Stimulated activated CD4-positive, alpha-beta T cell treated with anti-CD3 and anti-CD28 coated beads, TNF-alpha, amount 100 ng/mL, for 4 hours (primary cell): ENCODE measurements at places on chromosomes 13 and 19.

DNA sequence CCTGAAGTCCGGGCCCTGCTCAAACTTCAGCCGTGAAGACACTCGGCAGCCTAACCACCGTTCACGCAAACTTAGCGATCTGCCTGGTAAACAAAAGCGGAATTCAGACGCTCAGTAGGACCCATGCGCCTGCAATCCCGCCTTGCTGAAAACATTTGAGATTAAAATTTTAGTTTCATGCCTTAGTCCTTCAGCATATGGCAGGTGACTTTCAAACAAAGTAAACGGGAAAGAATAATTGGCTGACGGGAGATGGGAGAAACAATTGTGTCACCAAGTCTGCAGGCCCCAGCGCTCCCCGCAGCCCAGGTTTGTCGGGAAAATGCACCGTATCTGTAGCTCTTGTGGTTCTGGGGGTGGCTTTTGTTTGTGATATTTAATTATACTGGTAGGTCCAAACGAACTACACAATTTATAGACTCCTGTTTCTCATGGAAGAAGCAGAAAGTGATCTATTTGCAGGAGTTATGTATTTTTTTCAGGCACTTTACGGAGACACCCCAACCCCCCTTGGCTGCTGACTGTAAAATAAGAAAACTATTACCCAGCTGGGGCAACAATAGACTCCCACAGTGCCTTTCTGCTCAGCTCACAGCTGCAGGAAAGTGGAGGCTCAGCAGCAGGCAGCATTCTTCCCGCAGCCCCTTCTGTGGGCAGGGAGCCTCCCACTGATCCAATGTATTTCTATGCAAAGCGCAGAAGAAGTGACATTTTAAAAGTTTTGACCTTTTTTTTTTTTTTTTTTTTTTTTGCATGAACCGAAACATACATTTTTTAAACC is 94.8 kb downstream of the SOX1 start:
- DNase-seq: no peak

- DNase-seq: peak; percentile 64
Measured at GRCh38 chr19:862581-863314, 3.3 kb downstream of the CFD start.

- no peak for DNase-seq
Measured at GRCh38 chr13:42804244-42804874, 23.0 kb downstream of the FAM216B start.

GRCh38 chr13:68897331-68897928 is 1210.2 kb upstream of the ATXN8OS start:
- DNase-seq: no peak

GRCh38 chr19:9009935-9010651 is at the start of gene MUC16:
TSS of gene MUC16 (minus strand) at chr19:9010409.
- DNase-seq: no peak

DNA sequence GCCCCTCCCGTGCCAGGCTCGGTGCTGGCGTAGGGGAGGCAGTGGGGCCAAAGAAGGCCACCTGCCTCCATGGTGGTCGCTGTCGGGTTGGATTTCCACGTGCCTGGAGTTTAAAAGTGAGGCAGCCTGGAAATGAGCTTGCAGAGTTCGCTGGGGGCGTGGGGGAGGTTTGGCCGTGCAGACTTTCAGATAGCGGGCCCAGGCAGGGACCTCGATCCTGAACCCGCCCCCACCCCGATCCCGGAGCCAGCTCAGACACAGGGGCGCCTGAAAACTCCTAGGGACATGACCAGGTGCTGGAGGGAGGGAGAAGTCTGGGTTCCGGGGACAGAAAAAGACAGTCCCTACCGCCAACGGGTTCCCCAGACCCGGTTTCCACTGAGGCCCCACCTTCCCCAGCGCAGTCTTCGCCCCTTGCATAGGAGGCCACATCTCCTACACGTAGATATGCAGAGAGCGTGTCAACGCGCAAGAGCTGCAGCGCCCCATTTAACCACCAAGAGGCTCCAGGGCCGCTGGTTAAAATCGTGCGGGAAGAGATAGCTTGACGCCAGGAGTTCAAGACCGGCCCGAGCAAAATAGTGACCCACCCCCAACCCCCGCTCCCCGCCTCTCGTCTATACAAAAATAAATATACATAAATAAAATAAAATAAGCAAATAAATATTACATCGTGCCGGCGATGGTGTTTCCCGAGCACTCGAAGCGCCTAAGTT is 8.5 kb downstream of the CCDC8 start:
- no peak for DNase-seq

GRCh38 chr13:37435881-37436280 is 162.7 kb downstream of the POSTN start:
- DNase-seq: no peak

DNA sequence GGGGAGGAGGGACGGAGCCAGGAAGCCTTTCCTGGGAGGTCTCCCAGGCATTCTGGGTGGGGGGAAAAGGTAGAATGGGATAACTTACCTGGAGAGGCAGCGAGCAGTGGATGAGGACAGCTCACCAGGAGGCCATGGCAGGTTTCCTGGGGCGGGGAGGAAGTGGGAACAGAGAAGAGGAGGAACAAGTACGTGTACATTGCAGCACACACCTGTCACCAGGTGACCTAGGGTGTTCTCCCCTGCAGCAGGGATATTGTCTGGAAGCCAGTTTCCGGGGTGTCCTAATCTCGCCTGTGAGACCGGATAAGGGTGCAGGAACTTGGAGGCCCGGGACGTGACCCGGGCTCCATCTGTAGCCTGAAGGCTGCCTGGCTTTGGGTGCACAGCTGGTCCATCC is at the start of gene FUT3:
FUT3 (minus strand) TSS at position 148 of the 400 bp plus-strand sequence.
- no peak for DNase-seq

DNA sequence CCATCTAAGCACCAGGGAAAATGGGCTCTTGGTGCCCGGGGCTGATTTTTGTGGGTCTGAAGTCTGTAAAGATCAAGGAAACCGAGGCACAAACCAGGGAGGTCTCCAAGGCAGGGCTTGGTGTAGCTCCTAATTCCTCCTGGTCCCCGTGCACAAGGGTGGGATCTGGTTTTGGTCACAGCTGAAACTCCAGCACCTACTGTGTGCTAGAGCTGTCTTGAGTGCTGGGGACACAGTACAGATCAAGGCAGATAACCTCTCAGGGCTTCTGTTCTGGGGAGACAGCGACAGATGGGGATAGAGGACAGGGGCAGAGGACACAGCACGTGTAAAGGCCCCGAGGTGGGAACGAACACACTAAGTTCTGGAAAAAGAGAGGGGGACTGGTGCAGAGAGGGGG is 37.4 kb downstream of the PTPRS start:
- DNase-seq: no peak

- no peak for DNase-seq
Measured at GRCh38 chr13:79749984-79750551, 269.1 kb downstream of the NDFIP2 start.

GRCh38 chr13:107018285-107018684 is 450.3 kb upstream of the ARGLU1 start:
- no peak for DNase-seq

GRCh38 chr13:44651724-44652123 is 75.6 kb upstream of the TSC22D1 start:
- no peak for DNase-seq

DNA sequence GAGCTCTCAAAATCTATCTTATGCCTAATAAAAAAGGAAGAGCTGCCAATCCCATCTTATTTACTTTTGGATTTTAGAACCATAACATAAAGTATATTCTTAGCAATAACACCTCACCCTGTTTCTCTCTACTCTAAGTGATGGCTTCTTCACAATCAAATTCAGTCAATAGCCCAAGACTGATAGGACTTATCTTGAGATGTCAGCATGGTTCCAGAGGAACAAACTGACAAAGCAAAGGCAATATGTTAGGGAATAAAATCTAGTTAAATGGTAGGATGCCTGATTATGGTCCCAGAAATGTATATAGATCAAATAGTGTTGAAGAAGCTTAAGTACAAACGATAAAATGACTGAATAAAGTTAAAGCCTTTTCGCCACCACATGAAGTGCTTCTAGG is 36.3 kb downstream of the DACH1 start:
- DNase-seq: no peak

DNA sequence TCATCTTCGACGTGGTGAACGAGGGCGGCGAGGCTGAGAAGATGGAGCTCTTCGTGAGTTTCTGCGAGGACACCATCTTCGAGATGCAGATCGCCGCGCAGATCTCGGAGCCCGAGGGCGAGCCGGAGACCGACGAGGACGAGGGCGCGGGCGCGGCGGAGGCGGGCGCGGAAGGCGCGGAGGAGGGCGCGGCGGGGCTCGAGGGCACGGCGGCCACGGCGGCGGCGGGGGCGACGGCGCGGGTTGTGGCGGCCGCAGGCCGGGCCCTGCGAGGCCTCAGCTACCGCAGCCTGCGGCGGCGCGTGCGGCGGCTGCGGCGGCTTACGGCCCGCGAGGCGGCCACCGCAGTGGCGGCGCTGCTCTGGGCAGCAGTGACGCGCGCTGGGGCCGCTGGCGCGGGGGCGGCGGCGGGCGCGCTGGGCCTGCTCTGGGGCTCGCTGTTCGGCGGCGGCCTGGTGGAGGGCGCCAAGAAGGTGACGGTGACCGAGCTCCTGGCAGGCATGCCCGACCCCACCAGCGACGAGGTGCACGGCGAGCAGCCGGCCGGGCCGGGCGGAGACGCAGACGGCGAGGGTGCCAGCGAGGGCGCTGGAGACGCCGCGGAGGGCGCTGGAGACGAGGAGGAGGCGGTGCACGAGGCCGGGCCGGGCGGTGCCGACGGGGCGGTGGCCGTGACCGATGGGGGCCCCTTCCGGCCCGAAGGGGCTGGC is 52.6 kb downstream of the MAP4K1 start:
- DNase-seq: no peak

DNA sequence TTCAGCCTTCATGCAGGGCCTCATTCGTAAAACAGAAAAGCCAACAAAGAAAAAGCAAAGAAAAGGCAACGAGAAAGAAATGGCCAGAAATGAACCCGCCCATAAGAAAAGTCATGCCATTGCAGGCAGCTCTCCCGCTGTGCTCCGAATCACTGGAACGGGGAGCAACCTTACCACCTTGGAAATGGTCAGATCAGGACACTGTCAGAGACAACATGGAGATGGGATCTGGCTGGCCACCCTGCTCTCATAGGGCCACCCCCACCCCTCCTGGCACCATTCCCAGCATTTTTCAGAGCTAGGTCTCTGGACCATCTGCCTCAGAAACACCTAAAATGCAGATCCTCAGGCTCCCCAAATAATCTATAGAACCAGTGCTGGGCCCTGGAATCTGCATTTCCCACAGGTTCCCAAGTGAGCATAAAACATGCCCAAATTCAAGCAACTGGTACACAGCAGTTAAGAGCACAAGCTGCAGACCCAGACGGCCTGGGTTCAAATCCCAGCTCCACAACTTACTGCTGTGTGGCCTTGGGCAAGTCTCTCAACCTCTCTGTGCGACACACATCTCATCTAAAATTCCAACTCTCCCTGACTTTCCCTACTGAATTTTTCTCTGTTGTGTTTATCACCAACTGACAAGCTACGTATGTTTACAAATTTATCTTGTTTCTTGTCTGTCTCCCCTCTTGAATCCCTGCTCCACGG is 151.6 kb downstream of the IER2 start:
- no peak for DNase-seq

DNA sequence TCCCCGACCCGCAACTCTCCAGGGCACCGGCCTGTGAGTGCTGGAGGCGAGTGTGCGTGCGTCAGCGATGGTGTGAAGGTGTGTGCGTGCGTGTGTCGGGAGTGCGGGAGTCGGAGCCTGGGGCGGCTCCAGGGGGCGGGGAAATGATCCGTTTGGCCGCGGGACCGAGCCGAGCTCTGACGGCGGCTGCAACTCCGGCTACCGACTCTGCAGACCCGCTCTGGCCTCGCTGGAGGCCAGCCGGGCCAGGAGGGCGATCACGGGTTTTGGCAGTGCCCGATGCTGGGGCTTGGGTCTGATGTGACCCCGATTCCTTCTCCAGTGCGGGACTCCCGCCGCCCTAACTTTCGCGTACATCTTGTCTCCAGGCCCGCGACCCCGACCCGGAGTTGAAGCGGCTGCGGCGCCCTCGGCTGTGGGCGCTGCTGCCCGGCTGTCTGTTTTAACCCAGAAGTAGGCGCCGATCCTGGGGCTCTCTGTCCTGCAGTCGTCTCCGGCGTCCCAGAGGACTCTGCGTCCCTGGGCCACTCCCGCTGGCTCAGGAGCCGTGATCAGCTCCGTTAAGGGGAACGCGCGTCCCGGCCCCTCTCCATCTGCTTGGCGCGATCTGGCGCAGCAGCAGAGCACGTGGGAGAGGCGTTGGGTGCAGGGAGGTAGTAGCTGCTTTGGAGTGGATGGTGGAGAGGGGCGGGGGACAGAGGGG is 1.2 kb downstream of the CHST8 start:
- no peak for DNase-seq

- no peak for DNase-seq
Measured at GRCh38 chr19:54017261-54017660, 25.8 kb downstream of the CACNG6 start.

DNA sequence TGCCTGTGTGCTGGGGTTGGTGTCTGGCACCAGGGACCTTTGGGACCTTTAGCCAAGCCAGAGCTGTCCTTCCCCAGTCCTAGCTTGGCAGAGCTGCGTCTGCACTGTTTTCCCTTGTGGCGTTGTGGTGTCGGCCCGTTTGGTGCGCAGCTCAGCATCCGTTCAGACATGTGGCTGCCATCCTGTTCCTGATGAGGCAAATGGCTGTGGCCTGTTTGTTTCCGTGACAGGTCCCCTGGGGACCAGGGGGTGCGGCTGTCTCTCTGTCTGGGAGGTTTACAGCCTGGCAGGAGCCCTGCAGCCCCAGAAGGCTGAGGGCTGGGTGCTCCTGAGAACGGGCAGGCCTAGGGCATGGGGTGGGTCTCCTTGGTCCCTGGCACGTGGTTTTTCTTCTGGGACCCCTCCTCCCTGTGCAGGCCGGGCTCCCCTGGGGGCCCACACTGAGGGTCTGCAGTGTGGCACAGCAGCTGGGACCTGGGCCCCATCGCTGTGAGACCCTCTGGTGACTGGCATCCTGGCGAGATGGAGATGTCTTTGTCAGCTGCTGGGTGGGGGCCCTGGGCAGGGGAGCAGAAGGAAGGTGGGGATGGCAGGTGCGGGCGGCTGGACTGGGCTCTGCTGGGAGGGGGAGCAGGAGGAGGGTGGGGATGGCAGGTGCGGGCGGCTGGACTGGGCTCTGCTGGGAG is 4.0 kb downstream of the SPPL2B start:
- DNase-seq: no peak

DNA sequence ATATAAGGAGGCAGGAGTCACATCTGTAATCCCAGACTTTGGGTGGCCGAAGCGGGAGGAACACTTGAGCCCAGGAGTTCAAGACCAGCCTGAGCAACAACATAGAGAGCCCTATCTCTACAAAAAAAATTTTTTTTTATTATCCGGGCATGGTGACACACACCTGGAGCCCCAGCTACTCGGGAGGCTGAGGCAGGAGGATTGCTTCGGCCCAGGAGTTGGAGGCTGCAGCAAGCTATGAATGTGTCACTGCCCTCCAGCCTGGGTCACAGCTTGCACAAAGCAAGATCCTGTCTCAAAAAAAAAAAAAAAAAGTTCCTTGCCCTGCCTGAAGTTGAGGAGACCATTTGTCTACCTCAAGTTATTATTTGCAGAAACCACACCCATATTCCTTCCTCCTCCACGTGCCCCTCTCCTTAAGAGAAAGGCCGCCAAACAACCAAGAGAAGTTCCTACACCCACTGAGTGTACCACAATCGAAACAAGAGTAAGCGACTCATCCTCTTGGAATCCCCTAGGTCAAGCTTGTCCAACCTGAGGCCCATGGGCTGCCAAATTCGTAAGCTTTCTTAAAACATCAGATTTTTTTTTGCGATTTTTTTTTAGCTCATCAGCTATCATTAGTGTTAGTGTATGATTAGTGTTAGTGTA is 2.2 kb downstream of the ABCC4 start:
- no peak for DNase-seq

GRCh38 chr19:10749435-10750384 is 31.8 kb downstream of the DNM2 start:
- no peak for DNase-seq

GRCh38 chr19:29120466-29120865 is 92.5 kb downstream of the UQCRFS1 start:
- DNase-seq: no peak
